Activated T-helper 1 cell treated with anti-CD3 and anti-CD28 coated beads, Interleukin-12 subunit alpha, Interleukin-12 subunit beta, Interleukin-2, Interleukin-4 antibody, amounts not matched to agents 30 ng/mL and 10 ng/mL and 1 ng/mL, durations not matched to agents 14 hours and 24 hours and 36 hours (primary cell): ENCODE measurements at places on chromosomes 4 and X.

- no peak for DNase-seq
Measured at GRCh38 chr4:31324814-31325213, 604.6 kb downstream of the PCDH7 start.

DNA sequence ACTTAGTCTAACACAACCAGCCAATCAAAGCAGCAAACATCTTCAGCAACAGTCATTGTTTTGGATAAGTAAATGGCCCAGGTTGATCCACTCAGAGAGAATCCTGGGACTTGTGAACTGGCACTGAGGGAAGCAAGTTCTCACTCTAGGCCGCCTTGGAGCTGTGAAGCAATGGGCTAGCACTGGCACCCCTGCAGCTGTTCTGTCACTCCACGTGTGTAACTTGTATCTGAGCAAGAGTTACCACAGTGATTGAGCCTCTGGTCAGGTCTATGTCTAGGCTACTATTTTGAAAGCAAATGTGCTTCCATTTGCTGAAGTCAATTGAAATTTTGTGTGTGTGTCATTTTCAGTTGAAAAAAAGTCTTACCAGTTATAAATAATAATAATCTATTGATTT is 57.2 kb upstream of the HS3ST1 start:
- no peak for DNase-seq

DNA sequence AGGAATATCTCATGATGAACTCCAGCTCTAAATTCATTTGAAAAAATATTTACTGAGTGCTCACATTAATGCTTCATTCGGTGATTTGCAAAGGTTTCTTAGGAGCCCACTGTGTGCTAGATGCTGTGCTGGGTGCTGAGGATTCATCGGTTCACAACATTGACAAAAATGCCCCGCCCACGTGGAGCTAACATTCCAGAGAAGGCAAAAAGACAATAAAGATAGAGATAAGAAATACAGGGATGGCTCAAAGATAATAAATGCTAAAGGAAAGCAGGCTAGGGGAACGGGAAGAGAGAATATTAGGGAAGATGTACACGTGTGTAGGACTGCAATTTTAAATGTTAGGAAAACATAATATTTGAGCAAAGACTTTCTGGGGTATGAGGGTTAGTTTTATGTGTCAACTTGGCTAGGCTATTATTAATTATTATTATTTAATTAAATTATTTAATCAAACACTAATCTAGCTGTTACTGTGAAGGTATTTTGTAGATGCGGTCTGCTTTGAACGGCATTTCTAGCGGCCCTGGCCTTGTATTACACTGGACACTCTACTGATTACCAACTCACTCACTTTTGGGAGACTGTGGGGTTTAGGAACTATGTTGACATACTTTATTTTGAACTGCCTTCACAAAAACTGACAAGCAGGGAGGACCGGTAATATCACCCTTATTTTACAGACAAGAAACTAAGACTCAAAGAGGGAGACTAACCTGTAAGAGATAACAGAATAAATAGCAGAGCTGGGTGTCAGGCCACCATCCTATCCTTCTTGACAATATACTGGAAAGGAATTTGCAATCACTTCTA is 61.9 kb upstream of the IRF2 start:
- no peak for DNase-seq

DNA sequence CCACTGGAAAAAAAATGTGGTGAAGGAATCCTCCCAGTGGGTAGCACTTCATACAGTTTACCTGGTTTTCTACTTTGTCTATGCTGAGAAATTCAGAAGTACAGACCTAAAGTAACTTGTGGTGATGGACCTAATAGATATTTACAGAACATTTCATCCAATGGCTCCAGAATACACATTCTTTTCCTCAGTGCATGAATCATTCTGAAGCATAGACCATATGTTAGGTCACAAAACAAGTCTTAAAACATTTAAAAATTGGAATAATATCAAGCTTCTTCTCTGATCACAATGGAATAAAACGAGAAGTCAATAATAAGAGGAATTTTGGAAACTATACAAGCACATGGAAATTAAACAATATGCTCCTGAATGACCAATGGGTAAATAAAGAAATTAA is 450.1 kb upstream of the INTU start:
- no peak for DNase-seq

DNA sequence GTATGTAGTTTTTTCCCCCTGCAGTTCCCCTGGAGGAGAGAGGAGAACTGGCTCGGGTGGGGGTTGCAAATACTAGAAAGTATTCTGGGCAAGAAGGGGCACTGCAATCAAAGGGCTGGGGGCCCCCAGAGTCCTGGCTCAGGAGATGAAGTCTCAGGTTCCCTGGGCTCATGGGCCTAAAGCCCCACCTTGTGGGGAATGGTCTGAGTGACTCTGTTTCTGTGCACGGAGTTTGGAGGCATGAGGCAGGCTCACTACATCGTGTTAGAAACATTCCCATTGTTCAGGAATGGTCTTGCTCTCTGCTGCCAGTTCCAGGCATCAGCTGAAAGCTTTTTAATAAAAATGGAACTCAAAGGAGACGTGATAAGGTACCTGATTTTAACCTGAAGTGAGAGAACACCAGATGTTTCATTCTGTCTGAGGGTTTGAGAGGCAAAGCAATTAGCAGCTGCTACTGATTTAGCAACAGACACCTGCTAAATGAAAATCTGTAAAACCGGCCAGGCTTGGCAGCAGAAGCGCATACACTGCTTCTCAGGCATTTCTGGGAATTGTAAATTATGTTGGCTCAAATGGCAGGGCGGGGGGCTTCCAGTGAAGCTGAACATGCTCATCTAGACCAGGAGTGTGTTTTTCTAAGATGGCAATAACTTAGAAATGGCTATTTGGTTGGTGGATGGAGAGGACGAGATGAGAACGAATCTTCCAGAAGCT is 122.7 kb downstream of the TMEM164 start:
- no peak for DNase-seq

DNA sequence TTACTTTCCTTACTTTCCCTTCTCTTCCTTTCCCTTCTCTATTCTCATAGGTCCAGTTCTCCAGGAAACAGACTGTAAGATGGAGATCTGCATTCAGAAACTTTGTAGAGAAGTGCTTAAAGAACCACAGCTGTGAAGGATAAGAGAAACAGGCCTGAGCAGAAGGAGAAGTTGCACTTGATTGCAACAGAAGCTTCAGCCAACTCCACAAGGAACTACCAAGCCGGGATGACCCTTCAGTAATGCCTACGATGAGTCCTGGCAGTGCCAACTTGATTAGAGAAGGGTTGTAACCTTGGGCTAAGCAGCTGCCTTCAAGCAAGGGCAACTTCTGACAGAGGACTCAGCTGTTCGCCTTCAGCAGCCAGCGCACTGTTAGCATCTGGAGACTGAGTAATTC is 413.3 kb upstream of the RASGEF1B start:
- DNase-seq, result no peak

DNA sequence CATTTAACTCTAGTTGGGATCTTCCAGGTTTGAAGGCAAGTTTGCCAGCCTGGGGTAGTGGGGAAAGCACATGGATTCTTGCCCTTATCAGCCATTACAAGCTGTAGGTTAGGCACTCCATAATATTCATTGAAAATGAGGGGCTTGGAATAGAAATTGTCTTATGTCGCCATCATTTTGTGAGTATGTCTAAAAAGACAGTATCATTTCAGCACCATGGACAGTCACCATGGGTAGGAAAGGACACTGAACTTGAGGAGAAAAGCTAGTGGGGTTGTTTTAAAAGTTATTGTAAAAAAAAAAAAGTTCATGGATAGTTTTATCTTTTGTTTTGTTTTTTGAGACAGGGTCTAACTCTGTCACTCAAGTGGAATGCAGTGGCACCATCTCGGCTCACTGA is 356.1 kb downstream of the HNRNPD start:
- no peak for DNase-seq

DNA sequence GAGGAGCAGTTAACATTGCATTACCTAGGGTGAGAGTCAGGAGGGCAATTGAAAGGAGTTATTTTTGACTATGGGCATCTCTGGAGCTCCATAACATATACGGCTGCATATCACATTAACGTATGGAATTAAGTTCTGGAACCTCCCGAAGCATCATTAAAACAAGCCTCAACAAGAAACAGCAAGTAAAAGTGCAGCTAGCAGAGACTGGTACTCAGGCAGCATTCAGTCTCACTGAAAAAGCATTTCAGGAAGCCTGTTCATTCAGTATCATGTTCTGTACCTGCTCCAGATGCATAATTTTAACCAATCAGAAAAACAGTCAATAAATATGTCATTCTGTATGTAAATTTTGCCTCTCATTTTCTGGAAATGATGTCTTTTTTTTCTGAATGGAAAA is 299.6 kb downstream of the EPHA5 start:
- DNase-seq, result no peak

GRCh38 chrX:100413229-100413628 is 3.2 kb upstream of the PCDH19 start:
- DNase-seq, result no peak

GRCh38 chr4:169024762-169025161 is 14.7 kb upstream of the CBR4 start:
- no peak for DNase-seq

DNA sequence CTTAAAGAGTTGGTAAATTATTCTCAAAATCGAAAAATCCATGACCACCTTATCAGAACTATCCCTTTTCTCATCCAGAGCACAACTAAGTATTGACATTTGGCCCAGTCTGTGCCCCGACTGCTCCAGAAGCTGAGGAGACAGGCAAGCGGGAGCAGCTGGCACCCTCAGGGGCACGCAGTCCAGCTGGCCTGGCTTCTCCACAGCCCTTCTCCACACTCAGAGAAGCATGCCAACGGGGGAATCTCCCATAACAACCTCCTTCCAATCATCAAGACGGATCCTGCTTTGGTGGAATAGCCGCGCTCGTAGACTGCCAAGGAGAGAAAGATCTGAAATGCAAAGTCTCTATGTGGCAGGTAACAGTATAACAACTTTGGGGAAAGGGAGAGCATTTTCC is 85.4 kb downstream of the AFAP1 start:
- DNase-seq, result no peak

- DNase-seq, result no peak
Measured at GRCh38 chr4:34178476-34178875, 2065.8 kb downstream of the ARAP2 start.

DNA sequence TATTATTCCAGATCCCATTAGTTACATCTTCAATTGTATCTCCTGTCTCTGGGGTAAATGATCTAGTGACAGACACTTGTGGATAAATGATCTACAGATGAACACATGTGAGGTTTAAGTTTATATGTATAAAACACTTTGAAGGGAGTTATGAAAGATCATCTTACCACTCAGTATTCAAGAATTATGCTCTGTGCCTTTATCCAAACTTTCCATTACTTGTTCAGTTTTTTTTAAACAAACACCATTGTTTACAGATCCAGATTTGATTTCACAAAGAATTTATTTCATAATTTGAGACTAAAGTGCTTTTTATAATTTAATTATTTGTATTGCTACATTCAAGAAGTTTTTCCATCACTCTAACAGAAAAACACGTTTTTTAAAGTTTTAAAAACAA is 142.5 kb downstream of the HHIP start:
- DNase-seq, result no peak

DNA sequence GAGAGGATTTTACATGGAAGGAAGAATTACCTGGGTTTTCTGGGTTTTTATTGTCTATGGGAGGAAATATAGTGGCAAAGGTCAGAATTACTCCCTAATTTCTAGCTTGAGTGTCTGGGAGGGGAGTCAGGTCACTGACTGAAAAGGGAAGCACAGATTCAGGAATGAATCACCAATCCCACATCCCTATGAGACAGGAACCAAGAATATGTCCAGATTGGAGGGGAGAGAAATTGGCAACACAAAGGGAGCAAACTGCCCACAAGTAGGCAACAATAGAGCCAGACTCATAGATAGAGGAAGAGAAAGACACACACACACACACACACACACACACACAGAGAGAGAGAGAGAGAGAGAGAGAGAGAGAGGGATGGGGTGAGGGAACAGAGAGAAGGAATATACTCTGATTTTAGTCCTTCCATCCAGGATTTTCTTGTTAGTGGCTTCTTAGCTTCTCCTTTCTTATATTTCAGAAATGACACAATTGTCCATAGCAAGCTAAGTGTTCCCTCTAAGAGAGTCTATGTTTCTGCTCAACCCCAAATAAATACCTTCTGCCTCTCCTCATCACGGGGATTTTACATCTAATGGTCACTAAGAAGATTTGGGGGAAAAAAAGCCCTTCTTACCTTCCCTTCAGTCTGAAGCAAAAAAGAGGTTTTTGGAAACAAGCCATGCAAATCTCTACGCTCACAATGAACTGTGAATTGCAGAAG is 12.0 kb downstream of the P2RY10 start:
- DNase-seq, result no peak

DNA sequence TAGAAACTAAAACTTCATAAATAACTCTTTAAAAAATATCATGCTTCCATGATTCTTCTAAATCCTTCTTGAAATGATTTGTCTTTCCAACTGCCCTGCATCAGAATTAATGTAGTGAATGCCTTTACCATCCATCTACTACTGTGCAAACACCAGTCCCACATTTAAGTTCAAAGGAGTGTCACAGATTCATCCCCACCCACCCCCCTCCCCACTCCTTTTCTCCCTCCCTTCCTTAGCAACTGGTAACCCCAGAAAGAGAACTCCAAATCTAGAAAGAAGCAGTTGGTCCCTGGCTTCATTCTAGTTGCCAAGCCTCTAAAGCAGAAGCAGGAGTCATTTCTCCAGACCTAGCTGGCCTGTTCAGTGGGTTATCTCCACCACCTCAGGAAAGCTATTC is at the start of gene PRR32:
TSS of gene PRR32 (plus strand) at position 301 of the 400 bp plus-strand sequence. CDS start 115 bp downstream, outside the sequence.
- DNase-seq, result no peak

- no peak for DNase-seq
Measured at GRCh38 chr4:74266081-74266480, 42.2 kb upstream of the EPGN start.

DNA sequence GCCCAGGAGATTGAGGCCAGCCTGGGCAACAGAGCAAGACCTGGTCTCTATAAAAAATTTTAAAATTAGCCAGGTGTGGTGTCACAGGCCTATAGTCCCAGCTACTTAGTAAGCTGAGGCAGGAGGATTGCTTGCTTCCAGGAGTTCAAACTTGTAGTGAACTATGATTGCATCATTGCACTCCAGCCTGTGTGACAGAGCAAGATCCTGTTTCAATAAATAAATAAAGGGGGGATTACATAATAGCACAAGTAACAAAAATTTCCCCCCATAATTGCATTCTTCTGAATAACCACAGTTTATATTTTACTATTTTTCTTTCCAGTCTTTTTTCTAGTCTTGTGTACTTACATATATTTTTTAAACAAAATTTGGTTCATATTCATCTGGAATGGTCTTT is 135.6 kb downstream of the CHIC2 start:
- DNase-seq, result no peak

- DNase-seq, result no peak
Measured at GRCh38 chr4:39062094-39062769, at the start of gene KLHL5. KLHL5 (plus strand) TSS chr4:39062232; CDS start chr4:39062653, 421 bp downstream.

- DNase-seq, result no peak
Measured at GRCh38 chr4:56288663-56289062, 98.6 kb downstream of the AASDH start.

DNA sequence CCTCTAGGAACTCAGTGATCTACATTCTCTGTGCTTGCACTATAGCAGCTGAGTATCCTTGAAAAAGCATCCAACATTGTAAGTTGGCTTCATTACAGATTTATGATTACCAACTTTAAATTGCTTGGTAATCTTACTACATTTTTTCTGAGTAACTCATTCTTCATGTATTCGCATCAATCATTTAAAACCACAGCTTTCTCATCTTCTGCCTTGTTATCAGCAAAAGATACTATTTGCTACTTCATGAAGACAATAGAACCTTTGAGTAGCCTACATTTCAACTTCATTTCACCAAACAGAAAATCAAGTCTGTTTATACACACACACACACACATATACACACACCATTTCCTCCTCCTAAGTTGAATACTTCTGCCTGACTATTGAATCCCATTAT is 6.2 kb upstream of the DCAF8L2 start:
- no peak for DNase-seq
